Regular cardiac myocyte (primary cell): ENCODE measurements at places on chromosomes 5 and 9. TPM values are rescaled to one million over a fixed set of nuclear protein-coding genes. Genes with fewer than 3 reads are reported as not detected.

The GPR150 gene
- 0.96 and 2.5 TPM in 2 replicates for total RNA-seq

The C5orf58 gene
- total RNA-seq, result under 0.01 TPM in 1 of 2 replicates, not detected in the other

The VDAC1 gene
- 462 and 530 TPM in 2 replicates for total RNA-seq

The PCDHGB4 gene
- 9.6 and 22.0 TPM in 2 replicates for total RNA-seq

The FGD3 gene
- total RNA-seq, result not detected in 2 replicates
